ENCODE measurements at places on chromosomes 6 and 20. TPM values are rescaled to one million over a fixed set of nuclear protein-coding genes. Genes with fewer than 3 reads are reported as not detected.

- DNase-seq, result no peak
Observed at GRCh38 chr6:166412156-166412910, 29.6 kb upstream of the MPC1 start.

DNA sequence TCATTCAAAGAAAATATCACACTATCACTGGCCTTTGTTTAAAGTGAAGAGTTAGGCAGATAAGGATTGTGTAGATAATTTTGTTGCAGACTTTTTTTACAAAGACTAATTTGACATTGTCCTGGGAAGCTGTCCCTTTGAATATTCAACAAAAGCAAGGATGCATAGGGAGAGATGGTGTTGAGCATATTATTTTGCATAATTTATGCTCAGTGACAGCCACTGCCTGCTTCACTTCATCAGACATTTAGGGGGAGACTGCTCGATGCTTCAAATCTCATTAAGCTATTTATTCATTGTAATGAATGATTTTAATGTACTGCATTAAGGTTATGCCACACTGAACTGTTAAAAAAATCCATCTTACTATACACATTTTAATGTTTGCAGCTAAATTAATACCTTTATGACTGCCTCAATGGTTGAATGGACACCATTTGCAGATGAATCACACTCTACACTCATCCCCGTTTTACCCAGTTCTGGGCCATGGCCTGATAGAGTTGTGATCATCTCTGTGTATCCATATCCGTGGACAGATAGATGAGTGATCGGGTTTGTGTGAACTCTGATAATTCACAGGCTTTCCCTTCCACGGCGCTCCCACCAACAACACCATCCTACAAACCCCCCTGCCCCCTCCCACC is 128.0 kb downstream of the CDH4 start:
- DNase-seq, result no peak

- DNase-seq, result no peak
Observed at GRCh38 chr6:45595010-45595851, 217.5 kb upstream of the SUPT3H start.

GRCh38 chr6:44697327-44697726 is 309.8 kb downstream of the CDC5L start:
- DNase-seq, result no peak

The SASH1 gene
- 5.5 TPM for total RNA-seq

The BANF2 gene
- not detected for total RNA-seq

The COL21A1 gene
- total RNA-seq, result not detected

The FAM209B gene
- 1.8 TPM for total RNA-seq
